ENCODE measurements at places on chromosomes 7 and 10.

DNA sequence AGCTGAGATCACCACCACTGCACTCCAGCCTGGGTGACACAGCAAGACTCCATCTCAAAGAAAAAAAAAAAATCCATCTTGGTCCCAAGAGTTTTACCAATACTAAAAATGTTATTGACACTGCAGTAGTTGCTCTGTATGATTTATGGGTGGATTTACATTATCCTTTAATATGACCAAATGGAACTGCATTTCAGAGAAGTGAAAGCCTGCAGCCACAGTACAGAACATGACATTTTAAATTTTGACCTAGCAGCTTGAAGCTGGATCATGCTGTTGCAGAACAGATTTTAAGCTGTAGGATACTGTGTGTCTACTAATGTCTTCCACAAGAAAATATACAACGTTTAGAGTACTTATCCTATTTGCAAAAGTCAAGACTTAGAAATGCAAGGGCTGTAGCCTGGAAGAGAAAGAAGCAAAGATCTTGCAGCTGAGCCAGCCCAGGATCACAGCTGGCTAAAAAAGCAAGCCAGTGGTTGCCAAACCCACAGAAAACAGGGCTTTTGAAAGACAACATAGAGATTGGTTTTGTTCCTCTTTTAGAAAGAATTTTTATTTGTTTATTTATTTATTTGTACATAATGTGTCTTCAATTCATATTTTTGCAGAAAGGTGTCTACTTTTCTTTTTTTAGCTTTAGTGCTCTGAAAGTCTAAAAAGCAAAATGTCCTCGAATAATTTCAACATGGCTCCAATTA lies 55.2 kb upstream of the WNT16 start:
- no peak for DNase-seq

- DNase-seq: peak; percentile 89
These were observed 323.7 kb downstream of the RPS24 start for GRCh38 chr10:78357141-78358063.

GRCh38 chr7:2934211-2934731 lies 90.2 kb upstream of the GNA12 start:
- DNase-seq: no peak

DNA sequence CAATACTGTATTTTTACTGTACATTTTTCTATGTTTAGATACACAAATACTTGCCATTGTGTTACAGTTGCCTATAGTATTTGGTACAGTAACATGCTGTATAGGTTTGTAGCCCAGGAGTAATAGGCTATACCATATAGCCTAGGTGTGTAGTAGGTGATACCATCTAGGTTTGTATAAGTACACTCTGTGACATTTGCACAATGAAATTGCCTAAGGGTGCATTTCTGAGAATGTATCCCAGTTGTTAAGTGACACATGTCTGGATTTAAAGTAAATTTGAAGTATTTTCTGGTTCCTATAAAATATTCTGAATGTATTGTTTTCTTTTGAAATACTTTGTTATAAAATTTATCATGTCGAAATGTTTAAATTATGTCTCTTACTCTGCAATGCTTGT lies 7.2 kb downstream of the CDK14 start:
- DNase-seq: no peak

GRCh38 chr10:122592161-122592560 lies 31.6 kb downstream of the DMBT1 start:
- DNase-seq: no peak

GRCh38 chr10:49310460-49310859 lies 11.5 kb downstream of the C10orf71 start:
- no peak for DNase-seq

GRCh38 chr7:69833964-69834363 lies 235.7 kb downstream of the AUTS2 start:
- DNase-seq: no peak
